Gastrocnemius medialis (tissue), 4 donors: ENCODE measurements at places on chromosomes 6 and 20. TPM values are rescaled to one million over a fixed set of nuclear protein-coding genes. Genes with fewer than 3 reads are reported as not detected.

GRCh38 chr6:27601668-27602254 is 128.9 kb upstream of the ZNF184 start:
- no peak overlapping the region for H3K27ac ChIP-seq
- H3K27me3 ChIP-seq = peaks cover 21% of the 10 kb centered on the region
- no peaks in the 10 kb centered on the region for H3K36me3 ChIP-seq
- DNase-seq = no peak

GRCh38 chr6:158270389-158271127 is 41.7 kb upstream of the TULP4 start:
- no peak for DNase-seq
- no peak overlapping the region for H3K4me3 ChIP-seq
- H3K27ac ChIP-seq = no peak overlapping the region
- H3K36me3 ChIP-seq = no peaks in the 10 kb centered on the region
- no peaks in the 10 kb centered on the region for H3K27me3 ChIP-seq

DNA sequence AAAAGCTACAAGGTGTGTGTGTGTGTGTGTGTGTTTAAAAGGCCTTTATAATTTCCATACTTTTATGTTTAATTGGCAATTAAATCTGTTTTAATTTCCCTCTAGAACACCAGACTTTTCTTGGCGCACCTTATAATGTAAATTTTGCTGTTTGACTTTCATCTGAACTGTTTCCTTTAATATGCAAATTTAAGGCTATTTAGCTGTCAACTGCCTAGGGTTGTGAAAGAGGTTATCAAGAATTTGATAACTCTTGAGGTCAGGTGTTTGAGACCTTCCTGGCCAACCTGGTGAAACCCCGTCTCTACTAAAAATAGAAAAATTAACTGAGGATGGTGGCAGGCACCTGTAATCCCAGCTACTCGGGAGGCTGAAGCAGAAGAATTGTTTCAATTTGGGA is 4.0 kb upstream of the LHFPL5 start:
- no peak overlapping the region for H3K27ac ChIP-seq
- no peaks in the 10 kb centered on the region for H3K4me1 ChIP-seq
- no peaks in the 10 kb centered on the region for H3K36me3 ChIP-seq
- no peak for DNase-seq
- no peak overlapping the region for H3K4me3 ChIP-seq

- peak overlapping the region; percentile 92 for H3K27ac ChIP-seq
- peaks cover 47% of the 10 kb centered on the region for H3K4me1 ChIP-seq
- H3K36me3 ChIP-seq = no peaks in the 10 kb centered on the region
- no peak overlapping the region for H3K4me3 ChIP-seq
- peak; percentile 99 for DNase-seq
- H3K27me3 ChIP-seq = no peaks in the 10 kb centered on the region
Measured at GRCh38 chr6:43798688-43799444, 28.9 kb downstream of the VEGFA start.

GRCh38 chr6:148935705-148936435 is 189.0 kb downstream of the UST start:
- no peak overlapping the region for H3K27ac ChIP-seq
- no peak for DNase-seq
- H3K36me3 ChIP-seq = no peaks in the 10 kb centered on the region
- H3K27me3 ChIP-seq = no peaks in the 10 kb centered on the region

Gene MEP1A
- total RNA-seq = not detected
